ENCODE measurements at places on chromosomes 5 and 9.

- no peak for DNase-seq
These were observed 48.0 kb downstream of the HTR4 start for GRCh38 chr5:148606296-148606695.

- DNase-seq = no peak
These were observed 1.5 kb downstream of the RXRA start for GRCh38 chr9:134327671-134328231.

- DNase-seq = no peak
These were observed 523.0 kb downstream of the CSNK1G3 start for GRCh38 chr5:124034963-124035362.

- no peak for DNase-seq
These were observed 332.8 kb upstream of the PTGER4 start for GRCh38 chr5:40346901-40347300.

GRCh38 chr5:72586788-72587530 lies 79.7 kb upstream of the ZNF366 start:
- no peak for DNase-seq

DNA sequence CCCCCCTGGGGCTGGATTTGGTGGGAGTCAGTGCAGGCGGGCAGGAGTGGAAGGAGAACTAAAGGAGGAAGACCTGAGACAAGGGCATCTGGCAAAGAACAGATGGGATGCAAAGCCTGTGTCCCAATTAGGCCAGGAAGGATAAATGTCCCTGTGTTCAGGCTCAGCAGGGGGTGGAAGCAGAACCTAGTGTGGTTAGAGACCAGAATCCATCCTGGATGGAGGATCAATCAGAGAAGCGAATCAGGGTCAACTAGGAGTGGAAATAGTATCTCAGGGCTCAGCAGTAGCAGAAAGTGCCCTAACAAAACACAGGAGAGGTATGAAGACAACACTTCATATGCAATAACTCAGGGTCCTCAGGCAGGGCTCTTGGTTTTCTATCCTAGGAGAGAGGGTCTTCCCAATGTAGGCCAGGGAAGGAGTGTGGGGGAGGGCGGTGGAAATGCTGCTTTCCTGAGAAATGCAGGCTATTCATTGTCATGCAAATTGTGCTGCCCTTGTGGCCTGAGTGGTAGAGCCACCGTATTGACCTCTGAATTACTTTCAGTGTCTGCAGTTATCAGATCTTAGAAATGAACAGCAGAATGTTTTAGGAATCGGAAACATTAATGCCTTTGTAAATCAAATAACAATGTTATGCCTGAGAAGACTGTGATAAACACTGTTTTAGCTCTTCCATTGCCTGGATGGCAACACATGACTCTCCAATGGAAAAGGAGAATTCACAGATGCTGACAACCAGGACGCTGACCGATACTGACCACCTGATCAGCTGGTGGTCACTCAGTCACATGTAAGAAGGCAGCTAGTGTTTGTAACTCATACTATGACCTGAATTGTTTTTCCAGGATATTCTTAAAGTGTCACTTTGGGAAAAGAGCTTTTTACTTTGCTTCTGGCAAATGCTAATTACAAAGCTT lies 323.6 kb downstream of the SEMA5A start:
- DNase-seq = no peak

DNA sequence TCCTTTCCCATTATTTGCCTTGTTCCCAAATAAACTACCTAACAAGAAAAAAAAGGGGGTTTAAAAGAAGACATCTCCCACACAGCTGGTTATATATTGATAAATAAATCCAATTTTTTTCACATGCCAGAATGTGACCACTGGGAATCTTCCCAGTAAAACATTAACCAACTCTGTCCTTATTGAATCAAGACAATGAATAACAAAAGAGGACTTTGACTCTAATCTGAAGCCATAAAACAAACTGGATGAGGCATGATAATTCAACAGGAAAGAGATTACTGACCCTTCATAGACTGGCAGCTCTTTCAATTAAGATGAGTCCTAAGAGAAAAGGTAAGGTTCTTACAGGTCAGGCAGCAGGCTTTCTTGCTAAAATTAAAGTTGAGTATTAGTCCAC lies 165.8 kb upstream of the CDH6 start:
- DNase-seq = no peak

- DNase-seq = no peak
These were observed 39.6 kb upstream of the TRIM32 start for GRCh38 chr9:116647515-116647809.

- DNase-seq = no peak
These were observed 10.3 kb downstream of the TTC23L start for GRCh38 chr5:34849253-34849652.

- DNase-seq = no peak
These were observed 223.2 kb downstream of the SYK start for GRCh38 chr9:91024841-91025240.

DNA sequence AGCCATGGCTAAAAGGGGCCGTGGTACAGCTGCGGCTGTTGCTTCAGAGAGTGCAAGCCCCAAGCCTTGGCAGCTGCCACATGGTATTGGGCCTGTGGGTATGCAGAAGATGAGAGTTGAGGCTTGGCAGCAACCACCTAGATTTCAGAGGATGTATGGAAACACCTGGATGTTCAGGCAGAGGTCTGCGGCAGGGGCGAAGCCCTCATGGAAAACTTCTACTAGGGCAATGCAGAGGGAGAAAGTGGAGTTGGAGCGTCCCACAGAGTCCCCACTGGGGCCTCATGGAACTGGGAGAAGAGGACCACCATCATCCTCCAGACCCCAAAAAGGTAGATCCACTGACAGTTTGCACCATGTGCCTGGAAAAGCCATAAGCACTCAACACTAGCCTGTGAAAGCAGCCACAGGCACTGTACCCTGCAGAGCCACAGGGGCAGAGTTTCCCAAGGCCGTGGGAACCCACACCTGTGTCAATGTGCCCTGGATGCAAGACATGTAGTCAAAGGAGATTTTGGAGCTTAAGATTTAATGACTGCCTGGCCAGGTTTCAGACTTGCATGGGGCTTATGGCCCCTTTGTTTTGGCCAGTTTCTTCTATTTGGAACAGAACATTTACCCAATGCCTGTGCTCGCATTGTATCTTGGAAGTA lies 65.9 kb downstream of the DMXL1 start:
- DNase-seq = no peak

DNA sequence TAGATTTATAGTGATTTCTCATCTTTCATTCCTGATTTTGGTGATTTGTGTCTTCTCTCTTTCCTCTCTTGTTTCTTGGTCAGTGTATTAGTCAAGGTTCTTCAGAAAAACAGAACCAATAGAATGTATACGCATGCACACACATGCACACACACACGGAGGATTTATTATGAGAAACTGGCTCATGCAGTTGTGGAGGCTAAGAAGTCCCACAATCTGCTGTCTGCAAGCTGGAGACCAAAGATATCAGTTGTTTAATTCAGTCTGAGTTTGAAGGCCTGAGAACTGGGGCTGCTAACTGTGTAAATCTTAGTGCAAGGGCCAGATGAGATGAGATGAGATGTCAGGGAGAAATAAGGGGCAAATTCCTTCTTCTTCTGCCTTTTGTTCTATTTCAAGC lies 5.7 kb upstream of the RPS23 start:
- no peak for DNase-seq

GRCh38 chr5:91109634-91110033 lies 273.5 kb downstream of the ARRDC3 start:
- DNase-seq = no peak

DNA sequence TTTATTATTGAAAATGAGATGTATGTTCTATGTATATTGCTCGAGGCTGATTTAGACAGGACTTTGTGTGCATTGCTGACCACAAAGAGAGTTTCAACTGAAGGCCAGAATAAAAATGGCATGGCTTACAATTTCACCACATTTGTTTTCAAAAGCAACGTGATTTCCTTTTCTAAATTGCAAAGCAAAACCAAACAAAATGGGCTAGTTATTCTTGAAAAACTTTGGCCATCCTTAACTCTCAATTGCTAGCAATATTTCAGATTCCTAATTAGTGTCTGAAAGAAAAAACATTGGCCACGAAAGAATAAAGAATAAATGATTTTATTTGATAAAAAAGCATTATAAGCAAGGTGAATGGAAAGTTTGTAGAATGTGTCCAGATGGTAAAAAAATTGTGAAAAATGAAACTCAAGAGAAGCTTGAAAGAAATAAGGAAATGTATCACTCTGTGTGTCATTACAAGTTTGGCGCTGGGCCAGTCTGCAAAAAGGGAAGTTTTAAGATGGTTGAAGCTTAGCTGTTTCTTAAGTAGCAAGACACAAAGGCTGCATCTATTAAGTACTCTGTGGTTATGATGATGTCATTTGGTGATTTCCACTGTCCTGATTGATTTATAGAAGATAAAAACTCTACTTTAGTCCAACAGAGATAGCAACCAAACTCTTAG lies 89.2 kb upstream of the PRLR start:
- peak; percentile 81 for DNase-seq

DNA sequence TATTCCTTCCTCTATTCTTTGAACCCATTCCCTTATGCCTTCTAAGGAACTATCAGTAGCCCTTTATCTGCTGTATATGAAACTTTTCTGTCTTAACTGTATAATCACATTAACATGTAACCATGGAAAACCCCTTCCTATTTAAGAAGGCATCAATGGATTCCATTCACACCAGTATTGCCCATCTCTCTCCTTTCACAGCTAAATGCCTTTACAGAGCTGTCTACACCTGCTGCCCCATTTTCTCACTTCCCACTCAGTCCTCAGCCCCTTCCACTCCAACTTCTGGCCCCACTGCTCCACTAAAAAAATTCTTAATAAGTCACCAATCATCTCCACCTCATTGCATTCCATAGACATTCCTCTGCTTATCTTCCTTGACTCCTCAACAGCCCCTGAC lies 50.8 kb downstream of the SEC61B start:
- DNase-seq = no peak

- no peak for DNase-seq
These were observed 88.3 kb downstream of the NSUN2 start for GRCh38 chr5:6544561-6544935.

DNA sequence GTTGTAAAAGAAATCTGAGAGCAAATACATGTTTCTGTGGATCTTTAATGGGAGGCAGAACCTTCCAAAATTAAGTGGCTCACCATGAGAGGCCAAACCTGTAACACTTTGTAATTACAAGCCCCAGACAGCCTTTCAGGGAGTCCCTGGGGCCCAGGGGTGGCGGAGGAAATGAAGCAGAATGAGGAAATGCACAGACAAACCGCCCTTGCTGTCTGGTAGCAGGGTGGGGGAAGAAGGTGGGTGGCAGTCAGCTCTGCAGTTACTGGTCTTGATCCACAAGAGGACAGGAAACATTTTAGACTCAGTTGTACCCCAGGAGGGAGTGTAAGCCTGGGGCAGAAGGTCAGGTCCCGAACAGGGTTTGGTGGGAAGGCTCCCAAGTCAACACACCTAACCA lies 6.5 kb downstream of the ARL14EPL start:
- DNase-seq = no peak

DNA sequence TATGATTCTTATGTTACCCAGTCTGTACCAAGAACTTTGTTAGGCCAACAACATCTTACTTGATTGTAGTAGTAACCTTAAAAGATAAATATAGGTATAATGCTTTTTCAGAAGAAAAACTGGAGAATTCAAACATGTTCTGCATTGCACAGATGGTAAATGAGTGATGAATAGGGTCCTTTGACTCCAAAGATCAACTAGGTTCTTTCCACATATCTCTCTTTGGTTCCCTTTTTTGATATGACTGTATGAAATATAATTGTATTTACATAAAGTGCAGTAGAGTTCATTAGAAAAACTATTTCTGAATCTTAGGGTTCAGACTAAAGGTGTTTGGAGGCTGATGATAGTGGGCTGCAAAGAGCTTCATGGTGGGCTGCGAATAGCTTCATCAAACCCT lies 150.5 kb upstream of the CDKN2B start:
- DNase-seq = no peak

DNA sequence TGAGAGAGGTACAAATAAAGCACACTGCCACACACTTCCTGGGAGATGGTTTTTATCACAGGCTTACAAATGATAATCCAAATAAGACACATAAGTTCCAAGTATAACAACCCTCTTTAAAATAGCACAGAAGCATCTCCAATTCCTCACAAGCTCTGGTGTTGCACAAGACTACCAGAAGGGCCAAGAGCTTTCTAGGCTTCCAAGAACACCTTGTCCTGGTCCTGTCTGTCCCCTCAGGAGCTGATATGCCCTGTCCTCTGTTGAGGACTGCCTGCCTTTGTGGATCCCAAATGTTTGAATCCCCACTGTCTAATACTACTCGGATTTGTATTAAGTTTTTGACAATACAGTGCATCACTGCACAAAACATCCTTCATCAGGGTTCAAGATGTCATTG lies 110.1 kb downstream of the SPOCK1 start:
- DNase-seq = no peak

GRCh38 chr5:107104040-107104995 lies 566.4 kb downstream of the EFNA5 start:
- no peak for DNase-seq

GRCh38 chr9:893843-894420 lies 52.4 kb downstream of the DMRT1 start:
- peak; percentile 56 for DNase-seq

- no peak for DNase-seq
These were observed 223.0 kb downstream of the AUH start for GRCh38 chr9:91138760-91139159.

GRCh38 chr9:32004431-32005076 lies 379.9 kb upstream of the ACO1 start:
- no peak for DNase-seq

- DNase-seq = peak; percentile 60
These were observed 29.9 kb downstream of the CPEB4 start for GRCh38 chr5:173917788-173918786.

DNA sequence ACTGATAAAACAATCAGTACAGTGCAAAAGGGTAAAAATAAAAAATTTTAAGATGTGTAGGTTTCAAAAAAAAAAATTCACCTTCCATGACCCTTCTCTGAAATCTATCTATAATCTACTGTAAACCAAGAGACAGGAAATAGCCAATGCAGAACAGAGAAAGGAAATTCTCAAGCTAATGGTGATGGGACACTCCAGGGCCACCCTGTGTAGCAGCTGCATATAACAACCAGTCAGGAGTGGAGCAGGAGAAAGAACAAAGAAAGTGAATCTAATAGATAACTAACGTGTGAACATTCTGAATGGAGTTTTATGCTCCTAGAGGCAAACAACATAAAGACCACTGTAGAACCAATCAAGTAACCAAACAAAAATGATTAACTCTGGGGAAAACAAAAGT lies 16.6 kb downstream of the SPTLC1 start:
- no peak for DNase-seq

DNA sequence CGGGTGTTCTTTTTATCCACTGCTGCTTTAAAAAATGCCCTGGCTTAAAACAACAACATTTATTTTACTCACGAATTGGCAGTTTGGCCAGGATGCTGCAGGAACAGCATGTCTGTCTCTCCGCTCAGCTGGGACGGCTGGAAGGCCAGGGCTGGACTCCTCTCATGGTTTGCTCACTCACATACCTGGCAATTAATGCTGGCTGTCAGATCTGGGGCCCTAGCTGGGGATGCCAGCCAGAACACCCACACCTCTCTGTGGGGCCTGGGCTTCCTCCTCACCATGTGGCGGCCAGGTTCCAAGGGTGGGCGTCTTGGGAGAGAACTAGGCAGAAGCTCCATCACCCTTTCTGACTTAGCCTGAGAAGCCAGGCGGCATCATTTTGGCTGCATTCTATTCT lies 189.1 kb upstream of the IL12B start:
- no peak for DNase-seq

GRCh38 chr9:72023596-72023995 lies 36.8 kb downstream of the C9orf57 start:
- DNase-seq = no peak

GRCh38 chr5:82521431-82522051 lies 243.4 kb upstream of the RPS23 start:
- DNase-seq = no peak

GRCh38 chr9:78697618-78698017 lies 400.7 kb downstream of the PSAT1 start:
- no peak for DNase-seq

GRCh38 chr9:96494215-96494800 lies 44.3 kb downstream of the HABP4 start:
- no peak for DNase-seq
